ENCODE measurements at places on chromosomes 4 and X. TPM values are rescaled to one million over a fixed set of nuclear protein-coding genes. Genes with fewer than 3 reads are reported as not detected.

Gene SRPX2
- total RNA-seq = 10.3 TPM

Gene TKTL2
- not detected for total RNA-seq

Gene P2RY8
- 1.3 TPM for total RNA-seq

Gene CDKL2
- not detected for total RNA-seq

Gene ACOT9
- total RNA-seq = 48.1 TPM

Gene FGD1
- total RNA-seq = 7.5 TPM

Gene ADAMTS3
- 3.9 TPM for total RNA-seq

Gene CXCL8
- 12.9 TPM for total RNA-seq

Gene KLHL4
- total RNA-seq = 8.5 TPM

Gene PCDH18
- 1.3 TPM for total RNA-seq

- peak; percentile 73 for DNase-seq
Measured at GRCh38 chr4:81844717-81845116, 373.0 kb upstream of the RASGEF1B start.

DNA sequence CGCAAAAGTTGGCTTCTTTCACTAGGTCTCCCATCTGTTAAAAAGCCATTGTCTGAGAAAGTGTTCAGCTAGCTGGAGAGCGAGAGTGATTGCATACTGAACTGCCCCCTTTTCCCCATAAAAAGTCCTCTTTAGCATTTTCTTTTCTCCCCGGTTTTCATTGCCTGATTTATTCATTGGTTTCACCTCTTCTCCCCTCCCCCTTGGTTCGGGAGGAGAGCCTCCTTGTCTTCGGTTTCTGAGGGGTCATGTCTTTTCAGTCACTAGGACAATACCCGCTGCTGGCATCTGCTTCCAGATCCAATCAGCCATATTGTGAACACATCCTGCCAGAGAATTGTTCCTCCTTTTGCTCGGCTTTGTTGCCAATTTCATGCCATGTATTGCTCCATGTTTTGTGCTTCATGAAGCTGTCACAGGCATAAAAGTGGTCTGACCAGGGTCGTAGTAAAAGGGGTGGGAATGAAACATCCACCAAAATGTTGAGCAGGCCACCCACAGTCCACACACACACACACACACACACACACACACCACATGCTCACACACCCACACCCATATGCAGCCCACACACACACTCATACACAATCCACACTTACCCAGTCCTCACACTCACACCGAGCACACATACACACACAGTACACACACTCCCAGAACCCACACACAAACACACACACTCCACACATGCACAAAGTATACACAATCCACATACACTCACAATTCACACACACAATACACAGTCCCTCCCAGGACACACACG, 136.0 kb downstream of the NKX6-1 start:
- DNase-seq = no peak

- no peak for DNase-seq
Measured at GRCh38 chr4:18881556-18881955, 860.0 kb upstream of the LCORL start.

- DNase-seq = no peak
Measured at GRCh38 chr4:26367811-26368210, 47.0 kb downstream of the RBPJ start.

DNA sequence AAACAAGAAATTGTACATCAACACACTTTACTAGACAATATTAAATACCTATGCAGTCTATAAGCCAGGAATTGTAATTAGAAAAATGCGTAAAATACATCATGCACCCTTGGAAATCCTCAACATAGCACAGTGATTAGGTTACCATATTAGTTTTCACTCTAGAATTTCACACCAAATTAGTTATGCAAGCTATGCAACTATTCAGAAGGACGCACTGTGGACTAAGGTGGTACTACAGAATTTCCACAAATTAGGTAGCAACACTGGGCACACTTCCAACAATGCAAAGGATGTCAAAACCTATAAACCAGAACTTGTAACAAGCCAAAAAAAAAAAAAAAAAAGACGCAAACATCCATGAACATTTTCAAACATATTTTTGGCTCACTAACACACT, 71.1 kb upstream of the ZCCHC13 start:
- DNase-seq = peak; percentile 17

DNA sequence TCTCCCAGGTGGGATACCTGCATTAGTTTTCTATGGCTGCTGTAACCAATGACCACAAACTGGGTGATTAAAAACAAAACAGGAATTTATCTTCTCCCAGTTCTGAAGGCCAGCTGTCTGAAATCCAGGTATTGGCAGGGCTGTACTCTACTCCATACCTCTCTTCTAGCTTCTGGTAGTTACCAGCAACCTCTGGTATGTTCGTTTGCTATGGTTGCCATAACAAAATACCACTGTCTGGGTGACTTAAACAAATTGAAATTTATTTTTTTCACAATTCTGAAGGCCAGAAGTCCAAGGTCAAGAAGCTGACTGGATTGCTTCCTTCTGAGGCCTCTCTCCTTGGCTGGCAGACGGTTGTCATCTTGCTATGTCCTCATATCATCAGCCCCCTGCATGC, 642.1 kb upstream of the TENM3 start:
- no peak for DNase-seq

GRCh38 chr4:2252530-2253091, 9.3 kb downstream of the MXD4 start:
- no peak for DNase-seq

DNA sequence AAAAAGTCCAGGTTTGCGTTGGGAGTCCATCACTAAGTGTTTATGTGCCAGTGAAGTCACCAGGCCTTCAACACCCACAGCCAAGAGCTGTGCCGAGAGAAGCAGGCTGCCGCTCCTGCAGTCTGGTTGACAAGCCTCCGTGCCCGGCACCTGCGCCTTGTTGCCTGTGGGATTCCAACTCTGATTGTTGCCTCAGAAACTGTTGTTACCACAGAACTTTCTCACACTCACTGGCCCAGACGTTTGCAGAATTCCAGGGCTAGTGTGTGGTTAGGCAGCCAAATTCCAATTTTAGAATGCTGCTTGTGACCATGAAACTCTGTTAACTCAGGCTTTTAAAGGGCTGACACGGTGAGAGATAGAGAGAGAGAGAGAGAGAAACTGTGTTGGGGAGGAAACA, 119.5 kb upstream of the LIMCH1 start:
- peak; percentile 47 for DNase-seq

DNA sequence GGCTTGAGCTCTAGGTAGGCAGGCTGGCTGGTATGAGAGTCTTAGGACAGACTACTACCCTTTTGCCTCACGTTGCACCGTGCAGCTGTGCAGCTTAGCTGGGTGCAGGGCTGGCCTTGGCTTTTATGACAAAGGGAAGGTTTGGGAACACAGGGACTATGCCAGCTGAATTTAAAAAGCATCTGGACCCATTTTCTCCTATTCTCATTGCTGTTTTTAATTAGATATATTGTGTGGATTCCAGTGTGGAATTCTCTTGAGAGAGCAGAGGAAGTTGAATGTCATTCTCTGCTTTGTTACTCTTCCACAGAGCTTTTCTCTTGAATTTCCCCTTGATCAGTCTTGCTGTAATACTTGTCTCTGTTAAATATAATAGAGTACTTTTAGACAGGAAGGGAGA, 192.7 kb downstream of the ZNF330 start:
- DNase-seq = no peak

- no peak for DNase-seq
Measured at GRCh38 chr4:77959566-77960338, 97.1 kb downstream of the MRPL1 start.

DNA sequence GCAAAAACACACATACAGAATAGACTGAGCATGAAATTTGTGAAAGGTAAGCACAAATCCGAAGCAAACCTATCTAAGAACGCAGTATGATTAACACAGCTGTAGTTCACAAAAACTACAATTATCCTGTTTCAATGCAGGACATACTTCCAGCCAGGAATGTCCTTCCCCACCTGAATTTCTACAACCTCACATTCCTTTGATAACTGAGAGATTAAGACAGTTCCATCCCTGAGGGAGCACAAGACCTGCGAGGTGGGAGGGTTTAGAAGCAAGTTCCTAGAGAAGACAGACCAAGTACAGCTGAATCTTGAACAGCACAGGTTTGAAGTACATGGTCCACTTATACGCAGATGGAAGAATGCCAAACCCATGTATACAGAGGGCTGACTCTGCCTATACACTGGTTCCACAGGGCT, 10.6 kb downstream of the ABCG2 start:
- no peak for DNase-seq

DNA sequence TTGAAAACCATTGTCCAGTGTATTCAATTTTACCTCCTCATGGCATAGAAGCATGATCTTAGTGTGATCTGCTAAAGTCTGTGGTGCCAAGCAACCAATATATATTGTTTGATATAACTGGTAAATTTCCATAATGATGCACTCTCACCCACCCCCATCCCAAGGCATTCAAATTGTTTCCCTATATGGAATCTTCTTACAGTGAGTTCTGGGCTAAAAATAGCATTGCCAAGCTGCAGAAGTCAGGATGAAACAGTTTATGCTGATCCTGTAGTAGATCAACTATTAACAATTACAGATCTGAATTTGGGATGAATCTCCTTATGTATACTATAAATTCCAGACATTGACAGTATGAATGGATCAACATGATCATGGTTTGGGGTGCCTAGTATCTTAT, 20.9 kb downstream of the FGF13 start:
- DNase-seq = no peak

DNA sequence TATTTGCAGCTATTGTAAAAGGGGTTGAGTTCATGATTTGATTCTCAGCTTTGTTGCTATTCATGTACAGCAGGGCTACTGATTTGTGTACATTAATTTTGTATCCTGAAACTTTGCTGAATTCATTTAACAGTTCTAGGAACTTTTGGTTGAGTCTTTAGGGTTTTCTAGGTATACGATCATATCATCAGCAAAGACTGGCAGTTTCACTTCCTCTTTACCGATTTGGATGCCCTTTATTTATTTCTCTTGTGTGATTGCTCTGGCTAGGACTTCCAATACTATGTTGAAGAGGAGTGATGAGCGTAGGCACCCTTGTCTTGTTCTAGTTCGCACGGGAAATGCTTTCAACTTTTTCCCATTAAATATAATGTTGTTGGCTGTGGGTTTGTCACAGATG, 48.1 kb downstream of the NPY1R start:
- no peak for DNase-seq

- no peak for DNase-seq
Measured at GRCh38 chrX:147884958-147885357, 26.8 kb upstream of the FMR1 start.

DNA sequence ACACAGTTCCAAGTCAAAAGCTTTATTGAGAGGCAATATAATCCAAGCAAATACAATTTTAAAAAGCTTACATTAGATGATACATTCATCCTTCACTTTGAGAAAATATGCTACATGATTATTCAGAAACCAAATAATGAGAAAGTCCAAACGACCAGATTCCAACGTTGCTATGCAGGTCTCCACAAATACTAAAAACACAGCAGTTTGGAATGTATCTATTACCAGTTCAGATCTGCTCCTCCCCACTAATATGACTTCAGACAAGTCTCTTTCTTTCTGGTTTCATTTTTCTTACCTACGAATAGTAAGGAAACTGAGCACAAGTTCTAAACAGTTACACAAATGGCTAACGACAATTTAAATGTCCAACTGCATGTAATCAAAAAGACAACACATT, 9.5 kb downstream of the NAF1 start:
- no peak for DNase-seq

DNA sequence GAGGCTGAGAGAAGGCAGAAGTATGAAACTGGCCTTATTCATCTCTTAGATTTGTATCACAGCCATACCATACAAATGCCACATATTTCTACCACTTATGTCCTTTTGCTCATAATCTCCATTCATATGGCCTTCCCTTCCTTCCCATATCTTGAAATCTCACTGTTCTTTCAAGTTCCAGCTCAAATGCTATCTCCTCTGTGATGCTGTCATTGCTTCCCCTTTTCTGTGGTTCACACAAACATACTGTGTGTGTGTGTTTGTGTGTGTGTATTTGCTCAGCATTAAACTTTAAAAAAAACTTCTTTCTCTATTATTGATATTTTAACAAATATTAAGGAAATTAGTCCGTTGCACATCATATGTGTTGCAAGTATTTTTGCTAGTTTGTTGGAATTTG, 26.7 kb downstream of the PHKA1 start:
- no peak for DNase-seq

GRCh38 chr4:52098618-52099017, 47.5 kb downstream of the SPATA18 start:
- no peak for DNase-seq

DNA sequence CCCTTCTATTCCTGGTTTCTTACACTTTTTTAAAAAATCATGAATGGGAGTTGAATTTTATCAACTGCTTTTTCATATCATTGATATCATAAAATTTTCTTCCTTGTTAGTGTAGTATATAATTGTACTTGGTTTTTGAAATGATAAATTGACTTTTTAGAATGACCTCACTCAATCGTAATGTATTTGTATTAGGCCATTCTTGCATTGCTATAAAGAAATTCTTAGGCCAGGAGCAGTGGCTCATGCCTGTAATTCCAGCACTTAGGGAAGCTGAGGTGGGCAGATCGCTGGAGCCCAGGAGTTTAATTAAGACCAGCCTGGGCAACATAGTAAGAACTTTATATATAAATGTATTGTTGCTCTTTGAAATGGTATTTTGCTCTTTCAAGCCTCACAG, 6.3 kb downstream of the EXOC1 start:
- DNase-seq = no peak

DNA sequence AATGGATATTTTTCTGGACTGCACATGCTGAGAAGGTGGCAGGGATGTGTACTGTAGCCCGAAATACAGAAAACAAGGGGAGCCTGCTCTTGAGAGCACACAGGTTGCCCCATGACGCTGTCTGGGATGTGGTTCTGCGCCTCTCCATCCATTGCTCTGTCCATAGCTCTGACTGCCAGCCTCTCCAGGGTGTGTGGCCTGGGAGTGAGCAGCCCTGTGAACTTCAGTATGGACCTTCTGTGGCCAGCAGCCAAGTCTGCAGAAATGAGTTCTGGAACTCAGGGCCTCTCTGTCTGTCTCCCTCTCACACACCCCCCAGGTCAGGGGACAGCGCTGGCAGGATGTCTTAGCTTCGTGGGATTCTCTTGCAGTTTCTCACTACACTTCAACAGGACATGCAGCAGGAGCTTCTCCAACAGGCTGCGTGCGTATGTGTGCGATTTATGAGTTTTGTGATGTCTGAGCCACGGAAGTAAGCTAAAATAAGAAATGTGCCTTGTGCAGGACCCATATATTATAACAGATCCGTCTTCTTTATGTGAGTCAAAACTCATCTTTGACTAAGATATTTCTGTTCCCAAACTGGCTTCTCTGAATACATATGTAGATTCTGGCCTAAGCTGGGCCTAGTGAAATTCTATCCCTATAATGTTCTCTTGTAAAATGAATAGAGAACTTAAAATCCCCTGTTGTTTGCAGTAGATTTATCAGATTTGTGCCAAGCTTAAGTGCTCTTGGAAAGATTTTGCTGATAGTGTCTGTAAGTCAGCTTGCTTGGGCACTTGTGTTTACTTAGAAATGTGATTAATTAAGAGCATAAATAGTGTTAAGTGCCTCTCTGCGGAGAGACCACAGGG, 40.0 kb downstream of the PROM1 start:
- DNase-seq = no peak

GRCh38 chr4:30722359-30723200, 2.4 kb downstream of the PCDH7 start:
- DNase-seq = no peak
